Kasumi-1 (cell line): ENCODE measurements at places on chromosomes 5 and 9.

GRCh38 chr9:32867601-32868204 lies 84.4 kb downstream of the TMEM215 start:
- DNase-seq: no peak

DNA sequence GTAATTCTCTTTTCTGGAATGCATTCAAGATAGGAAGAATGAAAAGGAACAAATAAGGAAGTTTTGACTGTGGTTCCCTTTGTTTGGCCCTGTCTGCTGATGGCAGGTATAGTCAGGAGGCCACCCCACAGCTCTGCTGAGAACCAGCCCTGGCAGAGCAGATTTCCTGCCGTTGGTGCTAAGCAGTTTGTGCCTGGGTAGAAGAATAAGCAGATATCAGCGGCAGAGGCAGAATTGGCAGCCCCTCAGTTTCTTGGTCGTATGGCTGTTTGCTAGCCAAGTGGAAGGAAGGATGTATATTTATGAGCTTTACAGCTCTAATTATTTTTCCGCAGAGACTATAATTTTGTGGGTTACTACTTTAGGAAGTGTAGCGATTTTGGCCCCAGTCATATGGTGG lies 310.2 kb upstream of the RFX3 start:
- no peak for DNase-seq

DNA sequence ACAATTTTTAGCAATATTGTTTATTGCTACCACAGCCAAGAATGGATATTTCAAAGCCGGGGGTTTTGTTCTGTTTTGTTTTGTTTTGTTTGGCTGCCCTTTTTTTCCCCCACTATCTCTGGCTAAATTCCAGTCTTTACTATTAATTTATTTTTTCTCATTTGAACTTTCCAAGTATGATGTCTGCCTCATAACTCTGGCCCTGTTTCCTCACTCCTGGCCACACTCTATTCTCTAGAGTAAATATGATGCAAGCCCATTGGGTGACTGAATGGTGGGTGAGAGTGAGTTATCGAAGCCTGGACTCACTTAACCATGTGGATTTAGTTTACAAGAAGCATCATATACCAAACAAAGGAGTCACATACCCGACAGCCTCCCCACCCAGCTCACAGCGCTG lies 41.9 kb downstream of the WDR36 start:
- DNase-seq: no peak

DNA sequence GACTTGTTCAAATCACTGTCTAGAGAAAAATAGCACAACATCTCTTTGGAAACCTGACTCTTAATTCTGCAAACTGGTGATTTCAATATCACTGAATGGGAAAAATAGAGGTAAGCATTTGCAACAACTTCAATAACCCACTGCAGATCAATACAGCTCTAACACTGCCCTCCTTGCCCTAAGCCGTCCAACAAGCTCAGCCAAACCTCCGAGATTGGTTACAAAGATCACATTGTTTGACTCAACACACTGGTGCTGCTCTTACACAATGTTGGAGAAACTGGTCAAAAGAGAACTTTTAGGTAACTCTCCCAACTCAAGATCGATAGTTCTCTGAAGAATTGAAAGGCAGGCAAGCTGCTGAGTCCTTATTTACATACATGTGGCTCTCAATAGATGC lies 150.4 kb downstream of the SPOCK1 start:
- no peak for DNase-seq

GRCh38 chr9:137276473-137277328 lies 825 bp upstream of the TOR4A start:
- peak; percentile 88 for DNase-seq

DNA sequence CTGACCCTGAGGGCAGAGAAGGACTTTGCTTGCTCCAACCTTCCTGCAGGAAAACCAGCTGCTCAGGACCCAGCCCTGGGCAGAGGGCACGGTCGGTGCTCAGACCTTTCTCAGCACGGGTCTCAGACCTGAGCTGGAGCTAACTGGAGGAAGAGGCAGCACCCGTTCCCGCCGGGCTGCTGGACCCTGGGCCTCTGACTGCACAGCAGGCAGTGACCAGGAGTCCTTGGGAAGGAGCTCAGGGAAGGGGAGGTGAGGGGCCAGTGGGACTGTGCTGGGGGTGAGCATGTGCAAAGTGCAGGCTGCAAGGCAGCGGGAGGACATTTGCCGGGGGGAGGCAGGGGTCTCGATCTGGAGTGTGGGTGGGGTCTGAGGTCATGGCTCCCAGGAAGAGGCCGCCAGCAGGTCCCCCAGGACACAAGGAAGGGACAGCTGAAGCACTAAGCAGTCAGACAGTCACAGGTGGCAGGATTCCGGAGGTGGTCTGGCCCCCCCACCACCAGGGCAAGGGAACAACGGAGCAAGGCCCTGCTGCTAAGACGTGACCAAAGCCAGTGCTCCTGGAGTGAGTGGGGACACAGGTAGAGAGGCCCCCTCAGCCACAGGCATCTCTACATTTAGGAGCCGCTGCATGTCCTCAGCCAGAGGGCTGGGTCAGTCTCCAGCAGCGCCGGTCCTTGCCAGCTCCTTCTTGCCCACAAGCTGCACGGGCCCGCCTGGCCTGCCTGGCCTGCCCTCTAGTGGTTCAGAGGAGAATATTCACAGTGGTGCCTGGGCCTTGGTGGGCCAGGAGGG lies 4.8 kb upstream of the DPM2 start:
- DNase-seq: peak; percentile 54

DNA sequence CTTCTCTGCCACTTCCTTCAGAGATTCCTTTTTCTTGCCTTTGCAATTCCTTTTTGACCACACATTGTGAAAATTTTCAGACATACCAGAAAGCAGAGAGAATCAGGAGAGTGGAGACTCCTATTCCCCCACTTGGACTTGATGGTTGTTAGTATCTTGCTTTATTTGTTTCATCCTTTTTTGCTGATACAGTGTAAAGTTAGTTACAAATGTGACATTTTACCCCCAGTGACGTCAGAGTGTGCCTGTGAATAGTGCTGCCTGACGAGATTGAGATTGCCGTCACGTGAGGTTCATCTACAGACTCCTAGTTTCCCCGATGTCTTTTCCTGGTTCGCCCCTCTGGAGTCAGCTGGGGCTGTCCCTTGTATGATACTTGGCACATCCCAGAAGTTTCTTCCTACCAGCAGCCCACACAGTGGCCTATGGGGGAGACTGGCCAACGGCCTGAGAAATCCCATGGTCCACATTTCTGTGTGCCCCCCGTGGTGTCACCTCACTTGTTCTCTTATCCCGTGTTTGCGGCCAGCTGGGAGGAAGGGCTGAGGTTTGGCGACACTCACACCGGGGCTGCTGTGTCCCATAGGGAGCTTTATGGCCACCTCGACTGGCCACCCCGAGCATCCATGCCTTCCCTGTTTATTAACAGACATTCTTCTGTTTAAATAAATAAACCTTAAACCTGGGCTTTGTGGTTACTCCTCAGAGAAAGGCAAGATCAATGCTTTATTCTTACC lies 48.2 kb upstream of the CACNA1B start:
- no peak for DNase-seq

DNA sequence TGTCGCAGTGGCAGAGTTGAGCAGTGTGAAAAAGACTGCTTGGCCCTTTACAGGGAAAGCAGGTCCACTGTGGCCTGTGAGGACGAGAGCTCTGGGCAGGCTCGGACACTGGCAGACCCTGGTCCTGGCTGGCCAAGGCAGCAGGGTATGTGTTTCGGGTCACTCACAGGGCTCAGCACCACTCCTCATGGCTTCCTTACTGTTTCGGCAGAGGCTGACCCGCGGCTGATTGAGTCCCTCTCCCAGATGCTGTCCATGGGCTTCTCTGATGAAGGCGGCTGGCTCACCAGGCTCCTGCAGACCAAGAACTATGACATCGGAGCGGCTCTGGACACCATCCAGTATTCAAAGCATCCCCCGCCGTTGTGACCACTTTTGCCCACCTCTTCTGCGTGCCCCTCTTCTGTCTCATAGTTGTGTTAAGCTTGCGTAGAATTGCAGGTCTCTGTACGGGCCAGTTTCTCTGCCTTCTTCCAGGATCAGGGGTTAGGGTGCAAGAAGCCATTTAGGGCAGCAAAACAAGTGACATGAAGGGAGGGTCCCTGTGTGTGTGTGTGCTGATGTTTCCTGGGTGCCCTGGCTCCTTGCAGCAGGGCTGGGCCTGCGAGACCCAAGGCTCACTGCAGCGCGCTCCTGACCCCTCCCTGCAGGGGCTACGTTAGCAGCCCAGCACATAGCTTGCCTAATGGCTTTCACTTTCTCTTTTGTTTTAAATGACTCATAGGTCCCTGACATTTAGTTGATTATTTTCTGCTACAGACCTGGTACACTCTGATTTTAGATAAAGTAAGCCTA lies 15.7 kb downstream of the SQSTM1 start:
- DNase-seq: peak; percentile 21

DNA sequence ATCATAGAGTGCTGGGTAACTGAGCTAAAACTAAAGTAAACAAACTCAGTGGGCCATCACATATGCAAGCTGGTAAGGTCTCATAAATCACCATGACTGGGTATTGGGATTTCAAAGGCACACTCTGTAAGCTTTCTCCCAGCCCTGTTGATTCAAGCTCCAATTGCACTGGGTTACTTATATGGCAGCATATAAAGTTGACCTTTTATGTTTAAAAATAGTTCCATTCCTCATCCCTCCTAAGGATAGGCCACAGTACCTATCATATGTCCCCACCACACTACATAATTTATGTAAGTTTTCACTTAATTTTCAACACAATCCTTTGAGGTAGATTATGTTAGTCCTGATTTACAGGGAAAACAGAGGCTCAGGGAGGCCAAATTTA lies 438.4 kb downstream of the RAB3C start:
- no peak for DNase-seq

DNA sequence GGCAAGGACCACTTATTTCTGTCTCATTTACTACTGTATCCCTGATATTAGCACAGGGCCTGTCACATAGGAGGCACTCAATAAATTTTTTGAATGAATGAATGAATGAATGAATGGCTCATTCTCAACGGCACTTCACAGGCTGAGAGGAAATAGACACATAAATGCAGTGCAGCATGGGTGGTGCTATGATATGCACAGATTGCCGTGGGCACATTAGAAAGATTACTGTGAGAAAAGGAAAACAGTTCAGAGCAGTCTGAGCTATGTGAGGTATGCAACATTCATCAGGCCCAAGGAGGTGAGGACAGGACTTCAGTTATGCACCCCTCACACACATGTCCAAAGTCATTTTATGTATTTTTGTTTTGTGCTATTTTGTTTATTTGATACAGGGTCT lies 6.4 kb upstream of the NOL6 start:
- no peak for DNase-seq

GRCh38 chr5:148393390-148393741 lies 9.6 kb downstream of the FBXO38 start:
- DNase-seq: no peak

DNA sequence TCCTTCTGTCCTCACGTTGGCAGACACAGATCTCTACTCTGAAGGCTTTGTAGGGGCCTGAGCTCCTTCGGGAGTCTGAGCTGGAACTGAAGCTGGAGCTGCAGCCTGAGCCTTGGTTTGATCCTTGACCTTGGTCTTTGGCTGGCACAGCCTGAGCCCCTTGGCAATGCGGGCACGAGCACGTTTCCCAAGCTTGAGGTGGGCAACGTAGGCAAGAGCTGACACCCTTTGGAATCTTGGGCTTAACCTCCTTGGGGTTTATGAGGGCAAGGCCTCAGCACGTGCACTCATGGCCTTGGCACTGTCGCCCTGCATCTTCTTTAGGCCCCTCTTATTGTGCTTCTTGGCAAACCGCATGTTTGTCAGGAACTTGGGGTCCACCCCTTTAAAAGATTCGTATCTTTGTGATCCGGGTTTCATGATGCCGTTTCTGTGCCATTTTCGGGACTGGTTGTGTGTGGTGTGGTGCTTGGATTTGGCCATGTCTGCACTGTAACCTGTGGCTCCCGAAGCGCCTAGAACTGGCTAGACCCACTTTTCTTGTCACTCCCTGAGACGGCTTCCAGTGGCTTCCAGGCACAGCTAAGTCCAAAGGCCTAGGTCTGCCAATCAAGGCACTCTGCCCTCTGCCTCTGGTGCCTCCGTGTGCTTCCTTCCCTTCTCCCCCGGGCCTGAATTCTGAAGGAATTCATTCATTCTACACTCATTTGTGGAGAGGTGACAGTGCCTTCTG lies 1.4 kb downstream of the SUSD1 start:
- DNase-seq: no peak

DNA sequence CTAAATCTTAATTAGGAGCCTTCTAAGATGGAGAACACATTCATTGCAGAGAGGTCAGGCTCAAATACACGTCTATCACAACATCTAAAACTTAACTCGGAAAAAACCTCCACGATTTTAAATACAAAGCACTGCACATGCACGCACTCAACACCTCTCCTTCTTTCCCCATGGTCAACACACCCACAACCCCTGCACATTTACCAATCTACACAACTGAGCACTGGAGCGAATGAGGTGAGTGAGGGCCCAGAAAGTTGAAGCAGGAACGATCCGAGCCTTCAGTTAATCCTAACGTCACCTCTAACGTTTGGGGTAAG lies 278 bp upstream of the NIPSNAP3A start:
- DNase-seq: no peak

DNA sequence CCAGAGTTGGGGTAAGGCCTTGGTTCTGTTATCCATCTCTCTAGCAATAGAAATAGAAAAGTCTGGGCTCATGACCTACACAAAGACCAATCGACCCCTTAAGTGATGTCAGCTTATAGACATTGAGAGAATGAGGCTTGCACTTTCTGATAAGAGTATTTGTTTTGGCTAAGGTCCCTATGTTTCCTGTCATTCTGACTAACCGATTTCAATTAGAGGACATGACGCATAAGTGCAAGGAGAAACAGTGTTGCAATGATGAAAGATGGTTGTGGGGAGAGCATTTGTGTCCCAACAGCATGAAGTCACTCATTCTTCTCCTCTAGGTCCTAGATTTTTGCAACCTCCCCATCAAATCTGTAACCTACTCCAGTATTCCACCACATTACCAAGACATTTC lies 255.1 kb downstream of the MAT2B start:
- no peak for DNase-seq

DNA sequence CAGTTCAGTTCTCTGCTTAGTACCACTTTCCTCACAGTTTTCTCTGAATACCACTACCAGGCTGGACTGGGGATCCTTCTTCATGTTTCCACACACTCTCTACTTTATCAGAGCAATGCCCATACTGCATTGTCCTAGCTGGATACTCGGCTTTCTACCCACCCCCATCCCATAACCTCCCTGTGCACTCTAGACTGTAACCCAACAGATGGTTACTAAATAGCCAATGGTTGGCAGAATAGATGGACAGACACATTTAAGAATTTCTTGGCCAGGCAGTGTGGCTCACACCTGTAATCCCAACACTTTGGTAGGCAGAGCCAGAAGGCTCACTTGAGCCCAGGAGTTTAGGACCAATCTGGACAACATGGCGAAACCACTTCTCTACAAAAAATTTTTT lies 22.8 kb downstream of the CDK5RAP2 start:
- DNase-seq: no peak

GRCh38 chr9:124032247-124032646 lies 20.7 kb downstream of the LHX2 start:
- DNase-seq: no peak

GRCh38 chr9:138117101-138117750 lies 239.6 kb downstream of the CACNA1B start:
- DNase-seq: no peak
